ENCODE measurements at places on chromosomes 11 and 22.

DNA sequence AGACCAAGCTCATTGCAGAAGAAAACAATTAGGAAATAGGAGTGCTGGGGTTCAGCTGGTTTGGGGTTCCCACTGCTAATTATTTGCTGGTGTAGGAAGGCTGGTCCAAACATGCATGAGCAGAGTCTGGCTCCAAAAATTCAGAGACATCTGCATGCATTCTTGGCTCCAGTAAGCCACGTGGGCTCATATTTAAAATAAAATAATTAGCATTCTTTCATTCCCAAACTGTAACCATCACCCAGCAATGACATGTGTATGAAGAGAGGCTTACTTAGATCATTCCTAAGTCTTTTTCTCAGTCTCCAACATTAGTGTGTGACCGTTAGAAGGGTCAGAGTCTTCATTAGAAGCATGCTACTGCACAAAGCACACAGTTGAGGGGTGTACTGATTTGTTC is 58.4 kb downstream of the EFCAB6 start:
- no peak for DNase-seq

DNA sequence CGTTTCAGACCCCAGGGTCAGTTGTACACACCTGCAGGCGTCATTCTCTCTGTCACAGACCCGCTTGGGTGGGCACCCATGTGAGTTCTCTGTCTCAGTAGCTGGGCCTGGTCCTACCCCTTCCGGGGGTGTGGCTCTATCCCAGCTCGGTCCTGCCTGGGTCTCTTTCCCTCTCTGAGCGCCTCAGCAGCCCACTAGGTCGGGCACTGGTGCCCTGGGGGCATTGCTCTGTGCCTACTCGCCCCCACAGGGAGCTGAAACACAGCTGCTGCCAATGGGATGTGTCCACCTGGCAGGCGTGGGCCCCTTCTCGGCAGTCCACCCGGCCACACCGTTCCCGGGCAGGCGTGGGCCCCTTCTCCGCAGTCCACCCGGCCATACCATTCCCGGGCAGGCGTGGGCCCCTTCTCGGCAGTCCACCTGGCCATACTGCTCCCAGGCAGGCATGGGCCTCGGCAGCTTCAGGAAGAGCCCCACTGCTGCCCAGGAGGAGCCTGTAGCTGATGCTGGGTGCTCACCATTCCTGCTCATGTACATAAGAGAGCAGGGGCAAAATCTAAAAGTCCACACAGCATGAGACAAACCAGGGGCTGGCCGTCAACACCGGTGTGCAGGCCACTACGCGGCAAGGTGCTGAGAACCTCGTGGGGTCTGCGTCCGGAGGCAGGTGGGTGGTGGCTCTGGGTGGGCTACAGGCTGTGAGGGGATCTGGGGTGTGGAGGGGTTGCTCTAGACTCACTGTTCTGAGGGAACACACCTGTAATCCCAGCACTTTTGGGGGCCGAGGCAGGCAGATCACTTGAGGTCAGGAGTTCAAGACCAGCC is 12.3 kb downstream of the MLC1 start:
- DNase-seq, result no peak

DNA sequence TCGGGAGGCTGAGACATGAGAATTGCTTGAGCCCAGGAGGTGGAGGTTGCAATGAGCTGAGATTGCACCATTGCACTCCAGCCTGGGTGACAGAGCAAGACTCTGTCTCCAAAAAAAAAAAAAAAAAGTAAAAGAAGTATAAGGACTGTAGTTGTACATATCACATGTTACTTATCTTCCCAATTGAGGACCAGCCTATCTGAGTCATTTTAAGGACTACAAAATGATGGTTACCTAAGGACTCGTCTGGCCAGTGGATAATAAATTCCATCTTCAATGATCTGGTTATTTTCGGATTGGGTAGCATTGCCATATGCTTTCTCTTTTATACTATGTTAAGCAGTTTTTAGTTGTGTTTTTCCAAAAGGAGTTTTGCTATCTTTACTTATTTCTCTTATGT is 55.3 kb downstream of the PPFIA1 start:
- DNase-seq, result no peak

- DNase-seq, result no peak
Observed at GRCh38 chr11:114172871-114173444, 113.4 kb downstream of the ZBTB16 start.

- DNase-seq, result no peak
Observed at GRCh38 chr11:92580908-92581307, 356.3 kb downstream of the FAT3 start.

DNA sequence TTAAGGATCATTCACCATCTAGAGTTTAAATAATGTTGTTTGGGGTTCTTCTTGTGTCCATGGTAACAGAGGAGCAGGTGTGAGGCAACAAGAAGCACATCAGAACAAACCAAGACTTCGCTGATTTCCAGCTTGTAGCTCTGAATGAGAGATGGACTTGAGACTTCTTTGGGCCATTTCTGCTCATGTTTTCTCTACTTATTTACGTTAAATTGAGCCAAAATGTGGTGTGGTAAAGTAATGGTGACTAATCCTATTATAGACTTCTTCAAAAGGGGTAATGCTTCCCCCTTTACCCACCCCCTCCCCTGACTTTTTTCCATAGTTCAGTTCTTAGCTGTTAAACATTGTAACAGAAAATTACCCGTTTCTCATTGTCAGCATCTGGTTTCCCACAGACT is 65.2 kb downstream of the CSTPP1 start:
- DNase-seq, result no peak

GRCh38 chr11:67644042-67644441 is 4.5 kb upstream of the TBX10 start:
- no peak for DNase-seq

- DNase-seq, result no peak
Observed at GRCh38 chr11:117195258-117195657, 3.9 kb upstream of the TAGLN start.

GRCh38 chr11:96341211-96342013 is 1.6 kb downstream of the MAML2 start:
- no peak for DNase-seq

DNA sequence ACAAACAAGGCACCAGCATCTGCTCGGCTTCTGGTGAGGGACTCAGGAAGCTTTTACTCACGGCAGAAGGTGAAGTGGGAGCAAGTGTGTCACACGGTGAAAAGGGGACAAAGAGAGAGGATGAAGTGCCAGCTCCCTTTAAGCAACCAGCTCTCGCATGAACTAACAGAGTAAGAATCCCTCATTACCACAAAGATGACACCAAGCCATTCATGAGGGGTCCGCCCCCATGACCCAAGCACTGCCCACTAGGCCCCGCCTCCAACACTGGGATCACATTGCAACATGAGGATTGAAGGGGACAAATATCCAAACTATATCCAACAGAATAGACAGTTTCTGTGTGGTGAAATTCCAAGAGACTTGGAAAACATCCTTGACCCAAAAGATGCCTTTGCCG is 198.2 kb upstream of the POU2AF2 start:
- DNase-seq, result no peak

DNA sequence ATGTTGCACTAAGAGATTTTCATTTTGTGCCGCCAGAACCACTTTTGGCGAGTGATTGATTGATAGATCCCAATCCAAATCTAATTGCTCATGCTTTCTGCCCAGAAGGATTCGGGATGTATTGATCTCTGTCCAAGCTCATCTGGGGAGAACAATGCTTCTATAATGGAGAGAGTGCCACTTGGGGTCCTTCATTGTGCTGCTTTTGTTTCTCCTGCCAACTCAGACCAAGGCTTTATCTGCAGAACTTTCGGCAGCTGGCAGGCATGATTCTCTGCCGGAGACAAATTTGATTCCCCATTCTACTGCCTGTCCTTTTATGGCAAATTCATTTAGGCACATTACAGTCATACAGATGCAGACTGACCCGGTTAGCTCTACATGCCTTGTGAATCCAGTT is 62.9 kb upstream of the NTM start:
- DNase-seq, result no peak

DNA sequence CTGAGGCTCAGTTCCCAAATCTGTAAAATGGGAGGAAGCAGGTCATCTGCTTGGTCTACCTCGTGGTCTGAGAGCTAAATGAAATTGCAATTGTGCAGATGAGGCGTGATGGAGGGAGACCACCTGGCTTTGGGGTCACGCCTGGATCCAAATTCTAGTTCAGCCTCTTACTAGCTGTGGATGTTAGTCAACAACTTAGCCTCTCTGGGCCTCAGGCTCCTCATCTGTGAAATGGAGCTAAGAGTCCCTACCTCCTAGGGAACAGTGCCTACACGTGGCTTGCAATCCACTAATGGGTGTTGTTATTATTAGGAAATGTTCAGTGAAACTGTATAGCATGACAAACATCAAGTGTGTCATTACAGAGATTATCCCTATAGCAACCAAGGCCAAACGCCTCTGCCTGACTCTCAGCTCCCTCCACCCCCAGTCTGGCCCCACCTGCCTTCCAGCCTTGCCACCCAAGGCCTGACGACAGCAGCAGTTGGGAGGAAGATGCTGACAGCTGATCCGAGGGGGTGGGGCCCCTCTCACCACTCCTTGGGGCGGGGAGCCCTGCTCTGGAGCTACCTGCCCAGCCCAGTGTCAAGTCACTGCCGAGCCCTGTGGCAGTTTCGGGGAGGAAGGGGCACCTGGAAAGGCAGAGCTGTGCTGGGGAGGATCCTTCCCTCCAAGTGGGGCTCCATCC is 1.7 kb upstream of the RHOD start:
- DNase-seq, result peak; percentile 83

GRCh38 chr22:21876486-21877176 is 9.2 kb upstream of the MAPK1 start:
- peak; percentile 57 for DNase-seq

DNA sequence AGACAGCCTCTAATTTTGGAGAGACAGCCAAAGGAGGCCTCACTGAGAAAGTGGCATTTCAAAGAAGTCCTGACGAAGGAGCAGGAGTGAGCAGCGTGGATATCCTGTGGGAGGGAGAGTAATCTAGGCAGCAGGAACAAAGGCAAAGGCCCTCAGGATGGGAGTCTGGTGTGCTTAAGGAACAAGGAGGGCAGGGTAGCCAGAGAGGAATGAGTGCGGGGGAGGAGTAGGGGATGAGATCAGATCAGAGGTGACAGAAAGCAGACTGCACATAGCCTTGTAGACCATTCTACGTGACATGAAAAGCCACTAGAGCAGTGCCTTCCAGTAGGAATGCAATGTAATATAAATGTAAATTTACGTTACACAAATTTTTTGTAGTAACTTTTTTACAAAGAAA is 5.6 kb downstream of the SLC36A4 start:
- DNase-seq, result no peak

DNA sequence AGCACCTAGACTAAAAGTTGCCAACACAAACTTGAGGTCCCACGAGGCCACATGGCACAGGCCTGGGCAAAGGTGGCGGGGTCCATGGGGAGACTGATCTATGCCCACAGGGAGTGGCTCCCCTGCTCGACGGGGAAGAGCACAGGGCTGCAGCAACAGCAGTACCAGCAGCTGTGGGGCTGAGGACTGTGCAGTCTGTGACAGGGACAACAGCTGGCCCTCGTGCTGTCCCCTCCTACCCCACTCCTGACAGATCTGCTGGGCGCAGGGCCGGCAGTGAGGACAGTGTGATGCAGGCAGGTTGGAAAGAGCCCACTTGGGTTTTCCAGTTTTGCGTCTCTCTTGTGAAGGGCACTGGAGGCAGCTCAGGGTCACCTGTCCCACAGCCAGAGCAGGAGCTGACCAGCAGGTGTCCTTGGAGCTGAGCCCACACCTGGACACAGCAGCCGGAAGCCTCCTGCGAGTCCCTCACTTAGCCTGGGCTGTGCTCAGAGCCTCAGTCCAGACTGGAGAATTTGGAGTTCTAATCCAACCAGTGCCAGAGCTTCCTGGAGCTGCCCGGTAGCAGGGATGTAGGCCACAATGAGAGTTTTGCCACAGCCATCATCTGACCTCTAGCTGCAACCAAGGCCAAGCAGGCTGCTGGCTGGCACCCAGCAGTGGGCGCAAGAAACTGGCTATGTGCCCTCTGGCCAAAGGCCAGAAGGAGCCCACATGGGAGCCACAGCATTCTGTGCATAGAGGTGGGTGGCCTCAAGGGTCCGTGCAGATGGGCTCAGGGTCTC is 3.6 kb upstream of the GAS2L1 start:
- DNase-seq, result no peak

- peak; percentile 60 for DNase-seq
Observed at GRCh38 chr11:101863361-101863760, 51.4 kb upstream of the CEP126 start.

All from retinal pigment epithelial cell (primary cell).